ENCODE measurements at places on chromosomes 4 and X. TPM values are rescaled to one million over a fixed set of nuclear protein-coding genes. Genes with fewer than 3 reads are reported as not detected.
A peak's percentile ranks its signal among the peaks of the same experiment; 100 is the strongest.

DNA sequence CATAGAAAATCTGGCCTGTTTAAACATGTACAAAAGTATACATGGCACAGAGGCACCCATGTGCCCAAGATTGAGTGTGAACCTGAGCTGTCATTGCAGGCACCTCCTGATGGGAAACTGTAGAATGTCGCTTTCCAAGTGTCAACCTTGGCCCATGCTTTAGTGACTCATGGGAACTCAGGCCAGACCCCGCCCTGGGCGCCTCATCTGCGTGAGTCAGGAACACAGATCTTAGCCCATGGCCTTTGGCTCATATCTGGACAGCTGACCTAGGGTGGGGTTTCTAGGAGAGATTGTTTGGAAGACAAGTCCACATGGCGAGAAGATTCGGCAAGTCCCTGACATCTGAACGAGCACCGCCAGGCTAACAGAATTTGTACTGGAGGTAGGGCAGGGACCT lies 50.0 kb downstream of the CYTL1 start:
- peak; percentile 67 for DNase-seq

GRCh38 chr4:72997409-72997808 lies 72.1 kb downstream of the COX18 start:
- no peak for DNase-seq

GRCh38 chrX:150616863-150617198 lies 48.4 kb downstream of the MTM1 start:
- DNase-seq: no peak

GRCh38 chr4:143021384-143021783 lies 163.3 kb upstream of the USP38 start:
- no peak for DNase-seq

DNA sequence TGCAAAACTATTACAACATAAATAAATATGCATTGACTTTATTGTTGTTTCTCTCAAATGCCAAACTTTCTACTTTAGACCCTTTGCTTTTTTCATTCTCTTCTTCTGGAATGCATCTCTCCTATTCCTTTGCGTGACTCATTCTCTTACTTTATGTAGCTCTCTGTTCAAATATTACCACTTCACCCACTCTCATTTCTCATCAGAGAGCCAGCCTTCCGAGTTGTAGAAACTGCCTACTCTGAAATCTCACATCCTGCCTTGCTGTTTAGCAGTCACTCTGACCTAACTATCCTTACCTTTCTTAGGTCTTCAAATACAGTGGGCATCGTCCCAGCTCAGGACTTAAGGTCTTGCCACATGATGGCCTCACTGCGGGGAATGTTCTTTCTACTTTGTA lies 143.5 kb downstream of the GALNTL6 start:
- DNase-seq: no peak

GRCh38 chr4:98786866-98787265 lies 128.5 kb upstream of the TSPAN5 start:
- no peak for DNase-seq

DNA sequence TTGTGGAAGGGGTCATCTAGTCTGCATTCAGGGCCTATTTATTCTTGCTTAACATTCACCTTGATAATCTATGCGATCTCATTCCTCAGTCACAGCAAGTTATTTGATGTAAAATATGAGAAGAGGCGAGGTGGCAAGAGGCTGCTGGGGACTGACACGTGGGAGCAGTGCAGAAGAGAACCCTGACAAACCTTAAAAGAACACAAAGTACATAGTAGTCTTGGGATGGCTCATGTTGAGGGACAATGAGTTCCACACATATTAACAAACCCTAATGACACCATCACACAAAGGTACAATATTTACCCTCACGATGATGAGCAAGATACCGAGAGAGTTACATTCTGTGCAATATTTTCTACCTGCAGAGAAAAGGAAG lies 57.5 kb downstream of the MAML3 start:
- DNase-seq: no peak

GRCh38 chrX:134544513-134545151 lies 84.7 kb downstream of the HPRT1 start:
- DNase-seq: no peak

- peak; percentile 61 for DNase-seq
Observed at GRCh38 chr4:3766036-3766784, at the start of gene ADRA2C. Gene ADRA2C, plus strand, starts transcription at chr4:3766385. Its CDS starts 222 bp downstream, at chr4:3766607.

DNA sequence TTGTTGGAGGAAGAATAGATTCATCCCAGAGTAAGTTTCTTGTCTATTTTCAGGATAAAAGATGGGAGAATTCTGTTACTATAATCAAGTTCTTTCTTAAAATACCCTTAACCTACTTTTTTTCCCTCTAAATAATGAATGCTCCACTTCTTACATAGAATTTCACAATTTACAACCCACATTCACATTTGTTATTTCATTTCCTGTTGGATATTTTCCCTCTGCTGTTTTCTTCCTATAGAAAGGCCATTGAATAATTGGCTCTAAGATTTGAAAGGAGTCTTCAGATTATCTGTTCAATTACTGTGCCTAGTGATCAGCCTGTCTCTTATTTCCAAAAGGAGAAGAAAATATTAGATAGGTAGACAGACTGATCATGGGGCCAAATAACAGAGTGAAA lies 79.7 kb downstream of the CPE start:
- no peak for DNase-seq

DNA sequence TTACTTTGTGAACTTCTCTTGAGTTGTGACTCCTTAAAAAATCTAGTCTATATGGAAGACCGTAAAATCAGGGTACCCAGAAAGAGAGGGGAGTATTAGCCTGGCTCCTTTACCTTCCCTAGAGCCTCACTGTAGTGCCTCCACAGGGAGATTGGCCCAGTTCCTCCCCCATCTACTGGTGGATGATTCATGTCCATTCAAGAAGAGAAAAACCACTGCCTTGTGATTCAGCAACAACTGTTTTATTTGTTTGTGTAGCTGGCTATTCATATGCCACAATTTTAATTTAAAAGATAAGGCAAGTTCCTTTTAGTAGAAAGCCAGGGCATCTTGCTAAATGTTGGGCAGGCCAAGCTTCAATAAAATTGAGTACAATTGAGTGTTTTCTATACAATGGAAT lies 221.8 kb upstream of the KCNIP4 start:
- no peak for DNase-seq

GRCh38 chrX:338836-339400 lies 20.3 kb upstream of the GTPBP6 start:
- DNase-seq: peak; percentile 13

GRCh38 chr4:175440786-175441185 lies 371.3 kb downstream of the GPM6A start:
- no peak for DNase-seq

- no peak for DNase-seq
Observed at GRCh38 chr4:169958629-169959028, 67.6 kb downstream of the MFAP3L start.

- no peak for DNase-seq
Observed at GRCh38 chr4:124203613-124204238, 508.8 kb downstream of the ANKRD50 start.

Gene FDCSP
- polyA plus RNA-seq: not detected

Gene MAGEB5
- polyA plus RNA-seq: not detected

Gene C4orf36
- 0.18 TPM for polyA plus RNA-seq

Gene STPG2
- polyA plus RNA-seq: not detected

Gene NIPAL1
- 0.20 TPM for polyA plus RNA-seq
